Uterus (tissue), 4 donors: ENCODE measurements at places on chromosomes 6 and 20. TPM values are rescaled to one million over a fixed set of nuclear protein-coding genes. Genes with fewer than 3 reads are reported as not detected.

Gene SMLR1
- not detected for total RNA-seq

DNA sequence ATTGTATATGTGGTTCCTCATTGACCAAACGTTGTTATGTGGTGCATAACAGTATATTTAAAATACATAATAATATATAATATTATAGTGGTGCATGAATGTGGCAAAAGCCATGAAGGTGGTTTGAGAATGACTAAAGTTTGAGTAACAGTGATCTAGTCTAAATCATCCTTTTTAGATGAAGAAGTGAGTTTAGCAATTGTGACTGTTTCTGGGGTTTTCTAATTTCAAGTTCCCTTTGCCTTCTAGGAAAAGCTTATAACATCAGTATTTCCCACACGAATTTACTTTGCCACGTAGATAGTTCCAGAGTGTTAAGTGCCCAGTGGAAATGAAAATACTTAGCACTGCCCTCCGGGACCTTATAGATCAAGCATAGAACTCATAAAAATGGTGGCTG, 40.9 kb downstream of the ARFGEF2 start:
- H3K4me3 ChIP-seq, result no peak overlapping the region
- no peaks in the 10 kb centered on the region for H3K36me3 ChIP-seq
- no peak overlapping the region for H3K27ac ChIP-seq
- H3K27me3 ChIP-seq, result no peaks in the 10 kb centered on the region
- no peak for DNase-seq
- H3K4me1 ChIP-seq, result no peaks in the 10 kb centered on the region

Gene PRND
- 1.0 TPM for total RNA-seq

- H3K36me3 ChIP-seq, result no peaks in the 10 kb centered on the region
- H3K4me3 ChIP-seq, result no peak overlapping the region
- no peak overlapping the region for H3K27ac ChIP-seq
- no peaks in the 10 kb centered on the region for H3K4me1 ChIP-seq
- DNase-seq, result no peak
Observed at GRCh38 chr6:110828396-110828795, 13.1 kb upstream of the CDK19 start.

- no peaks in the 10 kb centered on the region for H3K4me1 ChIP-seq
- no peaks in the 10 kb centered on the region for H3K27me3 ChIP-seq
- DNase-seq, result no peak
- H3K4me3 ChIP-seq, result no peak overlapping the region
Observed at GRCh38 chr6:101226677-101227135, 166.8 kb upstream of the GRIK2 start.

- H3K27ac ChIP-seq, result no peak overlapping the region
- no peaks in the 10 kb centered on the region for H3K4me1 ChIP-seq
- no peaks in the 10 kb centered on the region for H3K36me3 ChIP-seq
Observed at GRCh38 chr6:13156381-13156780, 172.0 kb downstream of the TBC1D7 start.

DNA sequence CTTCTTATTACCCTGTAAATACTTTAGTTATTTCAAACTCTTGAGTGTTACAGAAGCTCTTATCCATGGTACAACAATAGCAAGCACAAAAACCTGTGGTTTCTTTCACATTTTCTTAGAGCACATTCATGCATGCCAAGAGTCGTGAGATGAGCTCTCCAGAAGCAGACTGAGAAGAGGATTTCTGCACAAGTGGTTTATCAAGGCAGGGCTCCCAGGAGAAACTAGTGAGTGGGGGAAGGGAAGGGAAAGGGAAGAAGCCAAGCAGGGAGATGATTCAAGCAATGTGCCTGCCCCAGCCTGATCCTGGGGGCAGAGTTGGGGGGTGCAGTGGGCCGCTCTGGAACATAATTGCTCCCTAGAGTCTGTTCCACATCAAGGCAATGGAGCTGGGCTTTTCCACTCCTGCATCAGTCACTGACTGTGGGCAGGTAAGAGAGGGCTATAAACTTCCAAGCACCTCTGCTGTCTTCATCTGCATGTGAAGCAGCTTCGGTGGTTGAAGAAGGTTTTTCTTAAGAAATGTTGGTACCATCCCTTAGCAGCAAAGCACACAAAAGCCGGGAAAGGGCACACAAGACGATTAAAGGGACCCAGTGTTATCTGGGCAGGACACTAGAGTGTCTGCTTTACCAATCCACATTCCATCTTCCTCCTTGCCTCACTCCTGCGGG, 152.1 kb downstream of the PLCB4 start:
- no peak overlapping the region for H3K4me3 ChIP-seq
- peaks cover 2% of the 10 kb centered on the region for H3K4me1 ChIP-seq
- no peak overlapping the region for H3K27ac ChIP-seq
- H3K36me3 ChIP-seq, result no peaks in the 10 kb centered on the region
- H3K27me3 ChIP-seq, result no peaks in the 10 kb centered on the region

DNA sequence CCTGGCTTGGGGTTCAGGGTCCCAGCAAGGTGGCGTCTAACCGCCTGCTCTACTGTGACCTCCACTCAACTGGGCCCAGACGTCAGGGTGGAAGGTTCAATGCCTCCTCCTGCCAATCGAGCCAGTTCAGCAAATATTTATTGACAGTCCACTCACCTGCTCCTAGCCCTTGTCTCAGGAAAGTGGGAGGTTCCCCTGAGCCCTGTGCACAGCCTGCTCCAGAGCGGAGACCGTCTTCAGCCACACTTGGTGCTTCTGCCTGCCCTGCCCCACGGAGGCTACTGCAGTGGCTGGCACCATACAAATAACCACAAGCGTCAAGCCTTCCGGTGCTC, 6.1 kb downstream of the CCDC167 start:
- H3K36me3 ChIP-seq, result no peaks in the 10 kb centered on the region
- H3K27ac ChIP-seq, result no peak overlapping the region
- no peaks in the 10 kb centered on the region for H3K27me3 ChIP-seq
- no peaks in the 10 kb centered on the region for H3K4me1 ChIP-seq
- H3K4me3 ChIP-seq, result no peak overlapping the region

GRCh38 chr6:67768972-67769371, 866.1 kb upstream of the ADGRB3 start:
- no peak overlapping the region for H3K4me3 ChIP-seq
- H3K36me3 ChIP-seq, result no peaks in the 10 kb centered on the region
- no peak for DNase-seq
- H3K27ac ChIP-seq, result no peak overlapping the region

Gene GUCA1A
- total RNA-seq, result not detected

- no peak overlapping the region for H3K4me3 ChIP-seq
- no peak for DNase-seq
- no peak overlapping the region for H3K27ac ChIP-seq
Observed at GRCh38 chr6:139010674-139011073, 17.9 kb upstream of the ABRACL start.

Gene WFDC5
- not detected for total RNA-seq

DNA sequence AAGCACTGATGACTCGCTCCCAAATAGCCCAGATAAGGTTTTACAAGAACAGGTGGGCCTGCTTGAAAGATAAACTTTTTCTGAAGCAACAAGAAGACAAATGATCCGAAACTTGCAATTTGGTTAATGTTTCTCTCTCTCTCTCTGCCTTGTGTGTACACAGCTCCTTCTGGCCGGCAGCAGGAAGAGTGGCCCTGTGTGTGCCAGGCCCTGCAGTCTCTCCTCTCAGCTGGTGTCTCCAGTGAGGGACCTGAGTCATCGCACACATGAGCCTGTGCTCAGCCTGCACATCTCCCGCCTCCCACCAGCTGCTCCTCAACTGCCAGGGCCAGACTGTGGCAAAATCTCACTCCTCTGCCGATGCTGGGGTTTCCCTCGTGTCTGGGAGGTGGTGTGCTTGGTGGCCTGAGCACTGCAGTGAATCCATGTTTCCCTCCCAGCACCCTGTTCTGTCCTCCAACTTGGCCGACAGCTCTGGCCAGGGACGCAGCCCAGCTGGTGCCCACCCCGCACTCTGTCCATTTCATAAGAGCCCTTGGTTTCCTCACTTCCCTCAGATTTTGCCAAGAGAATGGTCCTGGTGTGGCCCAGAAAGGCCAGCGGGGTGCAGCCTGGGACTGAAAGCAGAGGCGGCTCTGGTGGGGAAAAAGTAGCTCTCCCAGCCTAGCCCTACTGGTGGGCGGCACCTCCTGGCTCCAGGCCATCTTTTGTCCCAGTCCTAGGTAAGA, 49.4 kb downstream of the ERMARD start:
- H3K27me3 ChIP-seq, result no peaks in the 10 kb centered on the region
- H3K27ac ChIP-seq, result no peak overlapping the region
- no peaks in the 10 kb centered on the region for H3K36me3 ChIP-seq
- H3K4me3 ChIP-seq, result no peak overlapping the region
- DNase-seq, result no peak

DNA sequence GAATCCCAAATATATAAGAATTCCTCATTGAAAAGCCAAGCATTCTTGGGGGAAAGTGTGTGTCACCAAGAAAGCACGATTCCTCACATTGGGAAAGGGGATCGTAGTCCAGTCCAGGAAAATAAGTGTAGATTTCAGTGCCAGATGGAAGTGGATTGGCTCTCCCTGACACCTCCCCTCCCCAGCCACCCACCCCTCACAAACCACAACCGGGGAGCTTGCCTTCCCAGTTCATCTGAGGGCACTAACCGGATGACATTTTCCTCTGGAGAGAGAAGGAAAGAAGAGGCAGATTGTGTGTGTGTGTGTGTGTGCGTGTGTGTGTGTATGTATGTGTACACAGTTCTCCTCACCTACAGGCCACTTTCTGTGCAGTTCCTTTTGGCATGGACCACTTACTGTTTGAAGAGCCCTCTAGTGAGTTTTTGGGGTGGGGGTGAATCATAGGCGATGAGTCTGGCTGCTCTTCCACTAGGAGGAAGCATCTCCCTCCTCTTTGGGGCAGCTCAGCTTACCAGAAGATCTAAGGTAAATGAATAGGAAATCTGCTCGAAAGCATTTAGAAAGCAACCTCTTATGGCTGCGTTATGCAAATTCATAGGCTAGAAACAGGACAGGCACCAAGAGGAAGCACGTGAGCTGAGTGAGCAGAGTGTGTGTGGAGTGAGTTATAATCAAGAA, 20.8 kb downstream of the DAAM2 start:
- H3K4me1 ChIP-seq, result no peaks in the 10 kb centered on the region
- no peaks in the 10 kb centered on the region for H3K36me3 ChIP-seq
- H3K4me3 ChIP-seq, result no peak overlapping the region
- DNase-seq, result peak; percentile 51

Gene FGD2
- 10.3 TPM for total RNA-seq

Gene VTA1
- 68.7 TPM for total RNA-seq

DNA sequence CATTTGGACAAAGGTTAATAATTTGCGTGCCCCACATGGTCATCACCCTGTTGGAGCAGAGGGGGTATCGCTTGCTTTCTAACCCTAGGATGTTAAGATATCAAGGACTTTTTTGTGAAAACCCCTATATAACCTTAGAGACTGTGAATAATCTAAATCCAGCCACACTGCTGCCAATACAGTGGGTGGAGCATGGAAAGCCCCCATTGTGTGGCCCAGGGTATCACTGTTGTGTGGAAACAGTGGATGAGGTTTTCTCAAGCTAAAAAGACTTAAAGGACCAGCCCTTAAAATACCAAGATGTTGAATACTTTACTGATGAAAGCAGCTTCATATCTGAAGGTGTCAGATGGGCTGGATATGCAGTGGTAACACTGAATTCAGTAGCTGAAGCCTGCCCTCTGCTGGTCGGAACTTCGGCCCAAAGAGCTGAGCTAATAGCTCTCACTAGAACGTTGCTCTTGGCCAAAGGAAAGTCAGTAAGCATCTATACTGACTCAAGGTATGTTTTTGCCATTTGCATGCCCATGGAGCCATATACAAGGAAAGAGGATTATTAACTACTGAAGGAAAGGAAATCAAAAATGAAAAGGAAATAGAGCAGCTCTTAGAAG, 695.2 kb downstream of the PHF3 start:
- no peaks in the 10 kb centered on the region for H3K4me1 ChIP-seq
- no peak overlapping the region for H3K27ac ChIP-seq
- DNase-seq, result peak; percentile 55
- no peaks in the 10 kb centered on the region for H3K27me3 ChIP-seq
- no peaks in the 10 kb centered on the region for H3K36me3 ChIP-seq

Gene SRSF12
- 2.8 TPM for total RNA-seq

Gene LHFPL5
- total RNA-seq, result not detected

GRCh38 chr6:1164600-1164999, 147.3 kb upstream of the FOXQ1 start:
- H3K36me3 ChIP-seq, result no peaks in the 10 kb centered on the region
- H3K4me1 ChIP-seq, result no peaks in the 10 kb centered on the region
- H3K27ac ChIP-seq, result no peak overlapping the region
- H3K27me3 ChIP-seq, result no peaks in the 10 kb centered on the region
- no peak for DNase-seq

Gene CASS4
- 0.76 TPM for total RNA-seq

- no peak for DNase-seq
- H3K27ac ChIP-seq, result no peak overlapping the region
- H3K4me1 ChIP-seq, result no peaks in the 10 kb centered on the region
- H3K4me3 ChIP-seq, result no peak overlapping the region
- no peaks in the 10 kb centered on the region for H3K27me3 ChIP-seq
Observed at GRCh38 chr6:123997223-123997622, 193.6 kb downstream of the NKAIN2 start.

Gene VWA7
- 2.8 TPM for total RNA-seq
